Activated T-helper 9 cell treated with anti-CD3 and anti-CD28 coated beads, Interleukin-2, amount 50 U/mL, for 16 hours (primary cell): ENCODE measurements at places on chromosomes 4 and X.

- DNase-seq, result no peak
Observed at GRCh38 chr4:81796790-81797528, 325.3 kb upstream of the RASGEF1B start.

- DNase-seq, result no peak
Observed at GRCh38 chrX:40805404-40805803, 70.1 kb upstream of the MED14 start.

- DNase-seq, result no peak
Observed at GRCh38 chr4:53852343-53852742, 212.1 kb downstream of the CHIC2 start.

DNA sequence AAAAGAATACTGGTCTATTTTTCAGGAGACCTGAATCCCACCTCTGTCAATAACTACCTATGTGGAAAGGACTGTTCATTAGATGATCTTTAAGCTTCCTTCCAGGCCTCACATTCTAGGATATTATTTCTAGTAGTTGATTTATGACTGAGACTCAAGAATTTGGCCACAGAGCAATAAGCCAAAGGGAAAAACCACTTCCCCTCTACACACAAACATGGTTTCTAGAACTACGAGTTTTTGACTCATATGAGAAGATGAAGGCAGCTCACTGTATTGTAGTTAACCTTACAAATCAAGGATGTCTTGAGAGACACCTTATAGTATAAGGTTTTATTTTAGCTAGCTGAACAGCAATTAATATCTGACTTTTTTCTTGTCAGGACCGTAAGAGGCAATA, 36.9 kb upstream of the GDPD2 start:
- DNase-seq, result no peak

DNA sequence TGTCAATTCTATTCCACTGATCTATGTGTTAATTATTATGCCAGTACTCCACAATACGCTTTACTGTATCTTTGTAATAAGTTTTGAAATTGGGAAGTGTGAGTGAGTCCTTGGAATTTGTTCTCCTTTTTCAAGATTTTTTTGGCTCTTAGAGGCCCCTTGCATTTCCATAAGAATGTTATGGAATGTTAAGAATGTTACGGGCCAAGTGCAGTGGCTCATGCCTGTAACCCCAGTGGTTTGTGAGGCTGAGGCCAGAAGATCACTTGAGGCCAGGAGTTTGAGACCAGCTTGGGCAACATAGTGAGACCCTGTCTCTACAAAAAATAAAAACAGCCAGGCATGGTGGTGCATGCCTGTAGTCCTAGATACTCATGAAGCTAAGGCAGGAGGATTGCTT, 167.6 kb upstream of the CXorf66 start:
- DNase-seq, result no peak

DNA sequence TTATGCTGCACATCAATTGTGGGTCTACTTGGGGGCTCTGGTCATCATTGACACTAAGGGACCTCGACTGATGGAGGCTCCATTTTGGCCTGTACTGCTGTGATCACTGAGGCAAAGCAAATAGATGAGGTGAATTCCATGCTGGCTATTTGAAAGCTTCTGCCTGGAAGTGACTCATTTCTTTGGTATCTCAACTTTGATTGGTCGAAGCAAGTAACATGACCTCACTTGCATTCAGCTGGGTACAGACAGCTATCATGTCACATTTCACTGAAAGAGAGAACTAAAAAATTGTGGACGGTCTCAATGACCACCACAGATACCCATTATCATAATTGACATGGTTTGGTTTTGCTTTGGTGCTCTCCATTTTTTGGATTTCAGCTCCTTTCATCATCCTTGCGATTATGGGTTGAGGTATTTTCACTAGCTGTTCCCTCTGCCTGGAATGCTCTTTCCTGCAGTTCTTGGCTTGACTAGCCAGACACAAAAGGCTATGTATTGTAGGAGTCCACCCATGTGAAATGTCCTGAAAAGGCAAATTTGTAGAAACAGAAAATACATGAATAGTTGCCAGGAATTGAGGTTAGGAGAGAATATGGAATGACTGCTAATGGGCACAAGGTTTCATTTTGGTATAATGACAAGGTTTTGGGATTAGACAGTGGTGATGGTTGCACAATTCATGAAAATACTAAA, 369.2 kb upstream of the LCORL start:
- DNase-seq, result no peak

DNA sequence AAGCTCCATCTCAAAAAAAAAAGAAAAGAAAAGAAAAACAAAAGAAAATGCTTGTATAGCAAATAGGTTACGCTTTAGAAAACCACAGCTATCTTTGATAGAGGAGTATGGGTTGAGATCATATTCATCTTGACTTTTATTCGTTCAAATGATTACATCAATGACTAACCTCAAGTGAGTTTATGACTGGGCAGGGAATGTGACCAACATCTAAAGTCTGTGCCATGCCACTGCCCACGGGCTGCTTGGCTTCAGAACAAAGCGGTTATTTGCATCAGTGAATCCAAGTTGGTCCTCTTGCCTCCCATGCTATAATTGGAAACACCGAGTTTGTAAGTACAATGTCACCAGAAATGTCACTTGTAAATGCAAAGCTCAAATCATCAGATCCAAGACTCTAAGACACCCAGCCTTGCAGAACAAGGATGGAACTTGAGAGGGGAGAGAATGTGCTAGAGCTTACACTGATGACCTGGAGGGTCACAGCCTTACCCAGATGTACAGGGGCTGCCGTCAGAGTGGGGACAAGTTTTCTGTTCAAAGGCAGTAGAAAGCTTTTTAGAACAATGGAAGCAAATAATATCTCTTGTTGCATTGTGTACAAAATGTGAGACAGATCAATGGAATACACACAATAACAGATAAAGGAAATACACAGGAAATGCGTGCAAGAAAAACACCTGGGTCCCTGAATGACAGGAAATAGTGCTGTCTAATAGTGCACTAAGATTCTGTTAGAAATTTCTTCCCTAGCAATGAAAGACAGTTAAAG, 8.4 kb upstream of the OPN1LW start:
- no peak for DNase-seq

GRCh38 chrX:110341189-110342035, 17.2 kb upstream of the RTL9 start:
- no peak for DNase-seq

- DNase-seq, result no peak
Observed at GRCh38 chrX:56812515-56813105, 83.6 kb downstream of the NBDY start.

DNA sequence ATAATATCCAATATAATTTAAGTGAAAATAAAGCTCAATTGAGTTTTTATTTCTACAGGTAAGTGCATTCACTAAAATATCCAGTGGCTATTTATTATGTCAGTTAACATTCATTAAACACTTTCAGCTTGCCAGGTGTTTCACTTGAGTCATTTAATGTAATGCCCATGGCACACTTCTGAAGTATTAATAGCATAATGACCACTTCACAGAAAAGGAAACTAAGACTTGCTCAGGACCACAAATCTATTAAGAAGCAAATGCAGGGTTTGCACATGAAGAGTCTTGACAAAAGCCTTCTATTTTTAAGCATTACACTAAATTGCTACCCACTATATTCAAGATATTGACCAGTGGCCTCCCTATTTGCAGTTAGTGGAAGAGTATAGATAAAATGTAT, 612.7 kb downstream of the KCTD8 start:
- no peak for DNase-seq

DNA sequence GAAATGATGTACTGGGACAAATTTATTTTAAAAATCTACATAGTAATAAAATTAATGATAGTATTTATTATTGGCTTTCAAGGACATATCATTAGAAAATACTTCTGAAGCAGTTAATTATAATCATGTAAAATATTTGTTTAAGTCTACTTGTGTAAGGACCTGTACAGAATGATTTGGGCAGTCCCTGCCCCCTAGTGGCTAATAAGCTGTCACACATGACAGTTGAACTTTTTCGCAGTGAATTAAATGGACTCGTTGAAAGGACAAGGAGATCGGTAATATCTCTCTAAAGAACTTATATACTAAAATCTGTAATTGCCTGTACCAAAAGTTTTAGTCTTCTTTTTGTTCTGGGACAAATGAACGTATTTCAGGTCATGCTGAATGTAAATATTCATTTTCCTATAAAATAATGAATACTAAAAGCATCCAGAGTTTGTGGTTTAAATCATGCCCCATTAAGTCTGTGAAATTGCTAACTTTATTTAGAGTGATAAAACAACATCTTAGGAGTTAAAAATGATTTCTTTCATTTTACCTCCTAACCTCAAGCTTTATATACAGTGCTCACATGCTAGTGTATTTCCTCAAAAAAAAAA, 13.6 kb downstream of the EXOC1 start:
- no peak for DNase-seq

DNA sequence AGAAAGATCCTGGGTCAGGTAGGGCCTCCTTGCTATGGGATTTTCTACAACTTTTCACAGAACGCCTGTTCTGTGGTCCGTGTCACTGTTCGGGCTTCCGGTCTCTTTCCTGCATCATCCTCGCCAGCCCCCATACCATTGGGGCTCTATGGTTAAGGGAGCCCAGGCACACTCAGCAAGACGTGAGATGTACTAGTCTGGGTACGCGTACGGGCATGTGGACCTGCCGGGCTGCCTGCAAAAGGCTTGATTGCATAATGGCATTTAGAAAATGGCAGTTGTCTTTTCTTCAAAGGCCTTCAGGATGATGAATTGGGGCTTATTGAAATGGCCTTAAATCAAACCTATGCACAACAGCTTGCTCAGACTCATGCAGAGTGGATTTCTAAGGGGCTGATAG, 86.7 kb downstream of the CNGA2 start:
- no peak for DNase-seq

GRCh38 chrX:54808109-54808604, 612 bp downstream of the MAGED2 start:
- DNase-seq, result peak; percentile 8

DNA sequence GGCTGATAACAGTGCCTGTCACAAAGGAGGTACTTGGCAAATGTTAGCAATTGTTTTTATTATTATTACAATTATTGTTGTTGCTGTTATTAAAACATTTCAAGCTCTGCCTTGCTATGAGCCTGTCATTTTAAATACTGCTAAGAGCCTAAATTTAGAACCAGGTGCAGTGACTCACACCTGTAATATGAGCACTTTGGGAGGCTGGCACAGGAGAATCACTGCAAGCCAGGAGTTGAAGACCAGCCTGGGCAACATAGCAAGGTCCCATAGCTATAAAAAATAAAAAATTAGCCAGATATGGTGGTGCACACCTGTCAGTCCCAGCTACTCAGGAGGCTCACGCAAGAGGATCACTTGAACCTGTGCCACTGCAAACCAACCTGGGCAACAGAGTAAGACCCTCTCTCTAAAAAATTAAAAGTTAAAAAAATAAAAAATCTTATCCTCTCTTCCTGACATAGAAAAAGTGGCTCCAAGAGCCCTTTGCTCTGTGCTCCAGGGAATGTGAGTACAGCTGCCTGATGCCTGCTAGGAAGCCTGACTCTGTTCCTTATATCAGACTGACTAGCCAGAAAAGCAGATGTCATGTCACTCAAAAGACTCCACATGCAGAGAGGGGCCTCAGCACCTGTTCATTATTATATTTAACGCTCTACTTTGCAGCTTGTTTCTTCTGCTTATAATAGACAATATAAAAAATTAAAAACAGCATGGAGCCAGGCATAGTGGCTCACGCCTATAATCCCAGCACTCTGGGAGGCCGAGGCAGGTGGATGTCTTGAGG, 234.0 kb downstream of the OPHN1 start:
- no peak for DNase-seq

DNA sequence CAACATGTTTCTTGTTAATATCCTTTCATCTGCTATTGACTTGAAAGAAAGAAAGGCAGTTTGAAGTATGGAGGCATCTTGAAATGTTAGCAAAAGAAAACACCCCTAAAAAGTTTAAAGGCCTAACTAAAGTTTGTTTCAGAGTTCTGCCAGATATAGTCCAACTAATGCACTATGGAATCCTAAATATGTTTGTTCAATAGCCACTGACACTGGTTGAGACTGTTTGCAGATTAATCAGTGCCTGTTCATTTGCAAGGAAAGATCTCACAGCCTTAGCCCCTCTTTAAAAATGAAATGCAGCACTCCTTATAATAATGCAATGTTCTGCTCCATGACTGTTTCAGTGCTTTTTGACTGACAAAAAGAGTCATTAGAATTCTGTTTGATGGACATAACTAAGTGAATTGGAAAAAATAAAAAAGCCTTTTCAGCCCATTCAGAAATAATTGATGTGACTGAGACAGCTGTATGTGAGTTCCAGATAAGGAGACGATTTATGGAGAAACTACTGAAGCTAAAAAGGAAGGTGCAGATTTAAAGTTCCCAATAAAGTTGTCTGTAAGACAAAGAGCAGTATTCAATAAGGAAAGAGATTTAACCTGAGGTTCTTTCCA, 192.0 kb downstream of the PCDH7 start:
- DNase-seq, result no peak

DNA sequence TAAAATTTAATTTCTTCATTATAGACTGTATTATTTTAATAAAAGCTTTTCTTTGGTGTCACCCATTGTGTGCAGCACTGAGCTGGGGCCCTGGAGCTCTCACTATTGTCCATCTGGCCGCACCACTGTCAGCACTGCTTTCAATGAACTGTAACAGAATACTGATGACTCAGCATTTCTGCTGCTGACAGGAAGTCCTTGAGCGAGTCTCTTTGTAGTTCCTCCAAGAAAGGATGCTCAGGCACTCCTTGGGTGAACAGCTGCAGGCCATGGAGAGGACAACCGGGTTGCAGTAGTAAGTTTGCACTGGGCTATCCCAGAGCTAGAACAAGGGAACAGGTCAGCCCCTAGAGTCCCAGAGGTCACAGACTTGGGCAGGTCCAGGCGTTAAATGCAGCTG, 81.6 kb downstream of the SORBS2 start:
- DNase-seq, result no peak

GRCh38 chr4:61254406-61254805, 54.3 kb downstream of the ADGRL3 start:
- DNase-seq, result no peak

DNA sequence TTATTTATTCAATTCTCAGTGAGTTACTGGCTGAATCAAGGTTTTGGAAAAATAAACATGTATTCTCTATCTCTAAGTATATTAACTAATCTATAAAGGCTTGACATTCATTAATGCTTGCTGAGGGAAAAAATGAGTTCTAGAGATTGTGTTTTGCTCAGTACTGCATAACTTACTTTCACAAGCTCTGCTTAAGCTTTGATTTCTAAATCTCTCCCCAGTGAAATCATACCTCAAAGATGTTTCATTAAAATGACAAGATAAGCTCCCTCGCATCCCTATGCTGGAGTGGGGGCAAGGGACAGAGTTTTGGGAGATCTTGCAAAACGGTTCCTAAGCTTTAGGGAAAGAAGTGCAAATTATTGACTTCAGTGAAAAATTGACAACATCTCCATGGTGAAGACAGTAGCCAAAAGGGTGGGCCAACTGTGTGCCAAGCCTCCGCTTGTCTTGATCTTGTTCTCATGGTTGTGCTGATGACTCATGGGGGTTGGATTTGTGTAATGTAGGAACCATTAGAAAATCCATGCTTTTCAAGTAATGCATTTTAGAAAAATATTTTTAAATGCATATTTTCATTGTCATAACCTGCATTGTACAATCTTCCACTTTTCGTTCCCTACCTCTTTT, 521.4 kb downstream of the RPA4 start:
- no peak for DNase-seq

- no peak for DNase-seq
Observed at GRCh38 chrX:30414144-30414543, 105.0 kb upstream of the NR0B1 start.

- DNase-seq, result no peak
Observed at GRCh38 chrX:54181202-54181953, 1.7 kb downstream of the FAM120C start.

GRCh38 chr4:11471618-11472017, 42.9 kb upstream of the HS3ST1 start:
- DNase-seq, result peak; percentile 18

- no peak for DNase-seq
Observed at GRCh38 chrX:39910651-39911050, 187.1 kb downstream of the BCOR start.
